NB4 (cell line): ENCODE measurements at places on chromosomes 2 and 18.

GRCh38 chr2:42744545-42745082 lies 19.3 kb downstream of the OXER1 start:
- no peak for DNase-seq

DNA sequence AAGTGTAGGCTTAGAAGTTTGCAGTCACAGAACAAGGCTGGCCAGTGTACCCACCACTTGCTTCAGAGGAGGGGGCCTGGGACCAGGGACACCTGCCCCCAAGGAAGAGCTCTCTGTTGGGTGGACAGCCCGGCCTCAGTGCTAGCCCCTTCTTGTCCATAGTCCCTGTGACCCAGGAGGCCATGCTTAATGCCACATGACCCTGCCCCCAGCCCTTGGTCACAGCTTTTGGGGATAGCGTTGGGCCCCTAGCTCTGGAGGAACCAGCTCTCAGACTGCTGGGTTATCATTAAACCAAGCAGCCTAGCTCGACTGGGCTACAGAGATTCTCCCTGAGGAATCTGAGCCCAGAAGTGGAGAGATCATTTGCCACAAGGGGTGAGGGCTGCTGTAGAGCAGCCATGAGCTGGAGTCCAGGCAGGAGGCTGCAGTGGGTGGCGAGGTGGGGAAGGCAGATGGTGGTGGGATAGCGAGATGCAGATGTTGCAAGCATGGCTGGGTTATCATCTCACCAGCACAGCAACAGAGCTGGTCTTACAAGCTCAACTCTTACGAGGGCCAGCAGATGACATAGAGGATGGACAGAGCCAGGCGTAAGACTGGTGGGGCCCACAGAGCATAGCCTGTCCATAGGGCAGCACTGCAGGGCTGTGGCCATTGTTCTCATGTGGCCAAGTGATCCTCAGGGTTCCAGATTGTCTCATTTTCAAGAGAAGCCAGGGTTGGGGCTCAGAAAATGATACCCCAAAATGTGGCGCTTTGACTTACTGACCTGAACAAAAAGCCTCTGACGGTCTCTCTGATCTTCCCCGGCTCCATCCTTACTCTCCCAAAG lies 7.2 kb upstream of the TMEM37 start:
- DNase-seq, result no peak

GRCh38 chr18:69330385-69331005 lies 70.2 kb upstream of the DOK6 start:
- no peak for DNase-seq

- no peak for DNase-seq
Observed at GRCh38 chr2:71839826-71840225, 307.8 kb downstream of the CYP26B1 start.

DNA sequence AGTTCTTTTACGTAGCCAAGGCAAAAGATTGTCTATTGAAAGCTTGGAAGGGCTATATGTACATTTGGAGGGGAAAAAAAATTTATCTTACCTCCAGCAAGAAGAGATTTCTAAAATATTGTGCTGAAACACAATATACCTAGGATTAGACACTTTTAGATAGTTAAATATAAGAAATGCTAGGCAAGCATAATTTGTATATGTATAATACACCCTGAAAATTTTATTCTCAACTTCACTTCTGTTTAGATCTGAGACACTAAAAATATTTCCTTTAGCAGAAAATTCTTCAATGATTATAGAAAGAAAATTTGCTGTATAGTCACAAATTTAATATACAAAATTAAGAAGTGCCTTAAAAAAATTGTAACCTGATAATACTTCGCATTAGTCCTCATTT lies 42.6 kb downstream of the ITGAV start:
- no peak for DNase-seq

DNA sequence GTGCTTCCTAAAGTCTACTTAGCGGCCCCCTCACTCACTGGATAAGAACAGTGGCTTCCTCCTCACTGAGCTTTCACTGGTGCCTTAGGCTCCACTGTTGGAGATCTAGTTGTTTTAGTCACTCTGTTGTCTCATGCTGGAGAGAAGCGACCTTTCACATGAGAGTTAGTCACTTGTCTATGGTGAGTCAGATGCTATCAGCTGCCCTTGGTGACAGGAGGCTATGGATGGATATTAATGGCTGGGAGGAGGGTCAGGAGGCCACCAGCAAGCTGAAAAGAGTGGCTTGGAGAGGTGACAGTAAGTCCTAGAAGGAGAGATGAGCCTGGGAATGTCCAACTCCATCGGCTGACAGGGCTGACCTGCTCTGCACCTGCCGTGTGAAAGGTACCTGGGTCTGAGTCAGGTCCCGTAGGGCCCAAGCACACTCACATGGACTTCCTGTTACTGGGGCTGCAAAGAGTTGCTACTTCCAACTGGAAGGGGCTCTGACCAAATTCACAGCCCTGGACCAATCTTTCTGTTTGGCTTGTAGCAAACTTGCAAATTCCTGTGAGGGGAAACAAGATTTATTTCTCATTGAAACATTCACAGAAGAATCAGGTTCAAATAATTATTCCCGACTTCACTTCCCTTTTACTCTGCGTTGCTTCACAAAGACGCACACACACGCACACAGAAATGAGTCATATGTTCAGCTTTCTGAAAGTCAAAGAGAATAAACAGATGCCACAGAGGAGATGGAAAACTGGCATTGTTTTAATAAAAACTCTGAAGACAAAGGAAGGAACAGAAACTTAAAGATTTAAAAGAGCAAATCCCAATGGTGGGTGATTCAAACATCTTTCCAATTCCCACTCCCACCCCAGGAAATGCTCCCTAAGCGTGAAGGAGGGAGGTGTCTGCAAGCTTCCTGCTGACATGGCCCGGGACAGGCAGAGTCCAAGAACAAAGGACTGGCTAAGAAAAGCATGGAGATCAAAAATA lies 203.5 kb upstream of the TWIST2 start:
- DNase-seq, result peak; percentile 44

DNA sequence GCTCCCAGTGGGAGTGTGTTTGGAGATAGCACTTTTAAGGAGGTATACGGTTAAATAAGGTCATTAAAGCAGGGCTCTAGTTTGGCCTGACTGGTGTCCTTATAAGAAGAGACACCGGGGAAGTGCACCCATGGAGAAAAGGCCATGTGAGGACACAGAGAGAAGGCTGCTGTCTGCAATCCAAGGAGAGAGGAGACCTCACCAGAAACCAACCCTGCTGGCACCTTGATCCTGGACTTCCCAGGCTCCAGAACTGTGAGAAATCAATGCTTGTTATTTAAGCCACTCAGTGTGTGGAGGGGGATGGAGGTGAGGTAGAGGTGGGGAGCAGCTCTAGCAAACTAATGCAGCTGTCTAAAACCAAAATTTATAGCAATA lies 62.0 kb downstream of the RPL31 start:
- DNase-seq, result no peak

DNA sequence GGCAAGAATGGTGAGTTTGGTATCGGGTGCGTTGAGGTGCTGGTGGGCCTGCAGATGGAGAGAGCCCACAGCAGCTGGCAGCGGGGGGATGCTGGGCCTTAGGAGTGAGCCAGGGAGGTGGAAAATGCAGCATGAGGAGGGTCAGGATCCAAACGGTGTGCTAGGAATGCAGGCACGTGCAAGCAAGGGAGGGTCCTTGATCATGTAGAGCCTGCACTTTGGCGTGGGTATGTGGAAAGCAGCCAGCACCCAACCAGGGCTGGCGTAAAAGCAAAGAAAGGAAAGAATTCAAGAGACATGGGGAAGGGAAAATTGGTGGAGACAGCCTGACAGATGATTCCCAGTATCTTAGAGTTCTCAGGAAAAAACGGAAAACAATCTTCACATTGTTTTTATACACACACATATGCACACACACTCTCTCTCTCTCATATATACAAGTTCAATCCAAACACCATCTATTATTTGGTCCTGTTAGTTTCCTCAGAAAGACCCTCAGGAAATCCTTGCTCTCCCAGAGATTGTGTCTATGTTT lies 46.3 kb downstream of the LTBP1 start:
- DNase-seq, result no peak

- no peak for DNase-seq
Observed at GRCh38 chr2:28322981-28323396, 69.7 kb upstream of the FOSL2 start.

DNA sequence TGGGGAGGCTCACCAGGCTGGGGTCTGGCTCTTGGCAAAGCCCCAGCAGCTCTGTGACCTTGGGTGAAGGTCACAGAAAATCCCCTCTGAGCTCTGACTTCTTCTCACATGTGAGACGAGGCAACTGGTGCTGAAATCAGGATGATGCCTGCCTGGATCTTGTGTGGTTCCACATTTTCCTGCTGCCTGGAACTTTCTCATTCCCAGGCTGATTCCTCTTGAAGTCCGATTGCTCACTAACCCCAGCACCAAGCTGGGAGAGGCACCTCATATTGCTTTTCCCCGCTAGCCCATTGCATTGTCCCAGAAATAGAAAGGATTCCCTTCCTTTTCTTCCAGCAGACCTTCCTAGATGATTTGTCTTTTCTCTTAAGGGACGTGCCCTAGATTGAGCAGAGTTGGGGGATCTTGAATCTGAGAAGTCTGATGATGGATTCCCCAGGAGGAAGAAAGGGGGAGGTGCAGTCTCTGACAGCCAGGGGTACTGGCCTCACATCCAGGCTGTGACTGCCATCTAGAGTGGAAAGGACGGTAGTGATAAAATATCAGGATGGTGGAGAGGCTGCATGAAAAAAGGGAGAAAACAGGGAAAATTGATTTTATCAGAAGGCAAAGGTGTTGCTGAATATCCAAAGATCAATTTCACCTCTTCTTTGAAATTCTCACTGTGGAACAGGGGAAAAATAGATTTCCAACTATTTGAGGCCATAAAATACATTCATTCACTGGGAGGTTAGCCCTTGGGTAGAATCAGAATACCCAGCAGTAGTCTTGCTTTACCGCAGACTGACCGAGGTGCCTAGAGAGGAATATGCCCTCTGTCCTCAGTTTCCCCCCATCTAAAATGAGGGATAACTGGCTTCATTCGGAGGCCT lies 96.3 kb downstream of the FAM210A start:
- DNase-seq, result peak; percentile 62

DNA sequence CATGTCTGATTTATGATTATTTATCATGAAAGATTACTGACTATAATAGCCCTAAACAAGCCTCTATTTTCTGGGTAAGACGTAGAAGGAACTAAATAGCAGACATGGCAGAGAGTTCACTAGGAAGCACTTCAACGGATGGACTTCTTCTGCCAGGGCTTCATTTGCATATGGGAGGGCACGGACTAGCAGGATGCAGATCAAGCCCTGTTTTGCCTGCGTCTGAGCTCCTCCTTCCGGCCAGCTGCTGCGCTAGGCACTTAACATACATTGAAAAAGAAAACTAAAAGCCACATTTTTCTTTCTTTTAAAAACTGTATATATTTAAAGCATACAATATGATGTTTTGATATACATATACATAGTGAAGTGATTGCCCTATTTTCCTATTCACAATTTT lies 340.0 kb upstream of the MEX3C start:
- DNase-seq, result peak; percentile 60

DNA sequence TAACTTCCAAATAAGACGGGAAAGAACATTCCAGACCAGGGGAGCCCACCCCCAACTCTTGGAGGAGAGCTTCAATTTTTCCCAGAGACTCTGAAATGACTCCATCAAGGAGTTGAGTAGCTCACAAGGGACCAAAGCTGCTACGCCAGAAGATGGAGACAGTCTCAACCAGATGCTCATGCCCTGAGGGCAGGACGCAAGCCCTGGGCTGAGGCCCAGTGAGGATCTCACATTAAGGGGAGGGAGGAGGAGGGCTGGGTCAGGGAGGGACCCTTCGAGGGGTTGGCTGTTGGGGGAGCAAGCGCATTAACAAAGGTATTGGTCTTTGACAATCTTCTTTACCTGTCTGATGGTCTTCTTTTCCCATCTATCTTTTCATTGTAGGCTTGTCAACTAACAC lies 141.3 kb upstream of the SLC1A4 start:
- DNase-seq, result no peak

DNA sequence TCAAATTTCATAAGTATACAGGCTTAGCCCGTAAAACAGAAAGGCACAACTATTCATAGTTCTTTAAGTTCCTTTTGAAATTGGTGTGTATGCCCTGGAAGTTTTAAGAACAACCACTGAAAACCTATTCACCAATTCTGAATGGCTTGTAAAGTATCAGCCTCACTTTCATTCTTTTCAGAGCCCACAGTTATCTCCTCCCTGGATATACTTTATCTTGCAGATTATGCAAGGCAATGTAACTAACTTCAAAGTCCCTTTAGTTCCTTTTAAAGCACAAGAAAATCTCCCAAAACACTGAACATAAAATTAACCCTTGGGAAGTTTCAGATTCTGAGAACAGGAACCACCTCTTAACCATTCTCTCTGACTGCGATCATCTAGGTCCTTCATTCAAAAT lies 1.1 kb downstream of the STRN start:
- DNase-seq, result no peak

- no peak for DNase-seq
Observed at GRCh38 chr2:105397025-105397722, 1.7 kb downstream of the FHL2 start.

DNA sequence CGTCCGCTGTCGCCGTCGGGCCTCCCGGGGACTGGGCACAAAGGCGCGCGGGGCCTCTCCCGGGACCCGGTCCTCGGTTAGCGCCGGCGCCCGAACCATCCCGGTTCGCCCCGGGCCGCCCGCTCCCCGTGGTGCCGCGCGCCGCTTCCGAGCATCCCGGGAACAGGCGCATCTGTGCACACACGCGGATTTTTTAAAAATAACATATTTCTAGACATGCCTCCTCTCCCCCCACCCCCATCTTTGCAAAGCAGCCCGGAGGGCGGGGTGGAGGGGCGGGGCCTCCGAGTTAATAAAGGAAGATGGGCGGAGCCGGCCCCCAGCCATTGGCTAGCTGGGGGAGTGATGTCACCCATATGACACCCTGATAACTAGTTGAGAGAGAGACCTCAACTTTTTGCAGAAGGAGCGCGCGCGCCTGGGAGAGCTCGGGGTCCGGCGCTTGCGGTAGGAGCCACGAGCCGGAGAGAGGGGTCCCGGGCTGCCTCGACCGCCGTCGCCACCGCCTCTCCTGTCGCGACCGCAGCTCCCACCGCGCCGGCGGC lies at the start of gene SOX11:
Gene SOX11 (plus strand): TSS at position 400 of the 545 bp plus-strand sequence. CDS start 338 bp downstream, outside the sequence.
- DNase-seq, result no peak

DNA sequence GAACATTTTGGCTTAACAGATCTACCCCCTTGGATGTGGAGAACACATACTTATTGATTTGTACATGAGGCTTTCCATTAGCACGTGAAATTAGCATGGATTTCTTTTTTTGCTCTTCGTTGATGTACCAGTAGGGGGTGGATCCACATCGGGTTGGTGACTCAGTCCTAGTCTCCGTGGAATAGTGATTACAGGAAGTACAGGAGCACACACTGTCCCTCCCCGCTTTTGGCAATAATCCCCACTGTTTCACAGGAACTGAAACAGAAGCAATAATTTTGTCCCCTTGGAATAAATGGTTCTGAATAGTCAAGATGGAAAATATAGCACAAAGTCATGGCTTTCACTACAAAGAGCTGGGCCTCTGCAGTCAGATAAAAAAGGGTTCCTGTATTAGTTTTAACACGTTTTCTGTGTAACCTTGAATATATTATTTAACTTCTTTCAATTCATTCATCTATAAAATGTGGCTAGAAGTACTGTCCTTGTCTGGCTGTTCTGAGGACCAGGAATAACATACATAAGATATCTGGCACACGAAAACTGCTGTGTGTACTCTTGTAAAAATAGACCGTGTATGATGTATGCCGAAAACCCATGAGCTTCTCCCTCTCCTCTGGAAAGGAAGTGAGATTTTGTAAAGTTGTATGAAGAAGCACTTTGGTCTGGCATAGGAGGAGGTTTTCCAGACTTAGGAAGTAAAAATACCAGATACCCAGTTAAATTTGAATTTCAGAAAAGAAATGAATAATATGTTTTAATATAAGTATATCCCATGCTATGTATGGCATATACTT lies 229.2 kb downstream of the GALR1 start:
- DNase-seq, result peak; percentile 76

- DNase-seq, result peak; percentile 78
Observed at GRCh38 chr2:26942543-26943295, 27.7 kb upstream of the MAPRE3 start.
